ENCODE measurements at places on chromosomes 1 and 21.
A peak's percentile ranks its signal among the peaks of the same experiment; 100 is the strongest.

DNA sequence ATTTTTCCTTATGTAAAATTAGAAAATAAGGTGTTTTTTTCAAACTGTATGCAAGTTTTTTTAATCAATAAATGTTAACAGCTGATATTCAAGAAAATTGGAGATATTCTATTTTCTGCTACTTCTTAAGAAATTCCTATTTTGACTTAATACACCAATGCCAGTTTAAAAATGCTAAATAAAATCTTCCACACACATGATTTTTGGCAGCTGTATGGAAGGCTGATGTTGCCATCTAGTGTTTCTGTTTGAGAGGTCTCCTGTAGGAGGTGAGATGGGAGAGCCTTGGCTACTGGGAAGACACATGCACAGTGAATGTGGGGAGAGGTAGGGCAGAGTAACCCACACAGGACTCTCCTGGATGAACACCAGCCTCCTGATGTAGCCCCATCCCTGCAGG, 29.2 kb upstream of the OR2B11 start:
- DNase-seq = no peak

- DNase-seq = no peak
Measured at GRCh38 chr1:8342325-8342724, 24.4 kb downstream of the SLC45A1 start.

- DNase-seq = no peak
Measured at GRCh38 chr21:19899645-19900044, 1098.6 kb upstream of the NCAM2 start.

- DNase-seq = peak; percentile 73
Measured at GRCh38 chr1:22749919-22750684, 39.5 kb downstream of the EPHB2 start.

DNA sequence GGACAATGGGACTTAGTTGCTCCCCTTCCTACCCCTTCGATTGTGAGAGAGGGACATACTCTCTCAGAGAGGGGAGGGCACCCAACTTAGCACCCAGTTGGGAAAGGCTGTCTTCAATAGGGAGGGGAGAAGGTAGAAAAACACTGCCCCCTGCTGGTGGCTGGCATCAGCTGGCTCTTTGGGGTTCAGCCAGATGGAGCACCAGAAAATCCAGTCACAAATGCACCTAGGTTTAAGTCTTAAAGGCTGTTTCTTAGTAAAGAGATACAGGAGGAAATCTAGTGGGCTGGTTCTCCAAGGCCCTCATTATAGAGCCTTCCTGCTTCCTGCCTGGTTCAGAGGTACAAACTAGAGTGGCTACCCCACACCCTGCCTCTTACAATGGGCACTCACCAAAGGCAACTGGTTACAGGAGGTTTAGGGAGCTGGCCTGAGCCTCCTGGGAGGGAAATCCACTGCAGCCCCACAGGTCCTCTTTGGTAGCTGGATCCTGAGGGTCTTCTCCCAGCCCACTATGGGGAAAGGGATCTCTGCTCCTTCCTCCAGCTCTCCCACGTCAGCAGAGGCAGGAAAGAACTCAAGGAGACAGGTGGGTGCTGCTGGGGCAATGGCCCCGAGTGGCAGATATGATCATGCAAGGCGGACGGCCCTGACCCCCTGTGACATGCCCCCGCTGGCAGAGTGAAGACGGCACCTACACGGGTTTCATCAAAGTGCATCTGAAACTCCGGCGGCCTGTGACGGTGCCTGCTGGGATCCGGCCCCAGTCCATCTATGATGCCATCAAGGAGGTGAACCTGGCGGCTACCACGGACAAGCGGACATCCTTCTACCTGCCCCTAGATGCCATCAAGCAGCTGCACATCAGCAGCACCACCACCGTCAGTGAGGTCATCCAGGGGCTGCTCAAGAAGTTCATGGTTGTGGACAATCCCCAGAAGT, 28.3 kb downstream of the EIF2D start:
- DNase-seq = peak; percentile 36

DNA sequence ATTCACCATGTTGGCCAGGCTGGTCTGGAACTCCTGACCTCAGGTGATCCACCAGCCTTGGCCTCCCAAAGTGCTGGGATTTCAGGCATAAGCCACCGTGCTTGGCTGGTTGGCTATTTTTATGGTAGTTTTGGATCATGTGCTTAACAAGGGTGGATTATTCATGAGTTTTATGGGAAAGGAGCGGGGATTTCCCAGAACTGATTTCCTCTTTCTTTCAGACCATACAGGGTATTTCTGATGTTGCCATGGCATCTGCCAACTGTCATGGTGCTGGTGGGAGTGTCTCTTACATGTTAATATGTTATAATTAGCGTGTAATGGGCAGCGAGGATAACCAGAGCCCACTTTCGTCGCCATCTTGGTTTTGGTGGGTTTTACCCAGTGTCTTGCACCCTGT, 3.2 kb downstream of the TRPM2 start:
- no peak for DNase-seq

- DNase-seq = no peak
Measured at GRCh38 chr1:57079454-57080157, 113.8 kb upstream of the C8B start.
